ENCODE measurements at places on chromosomes 12 and 14. TPM values are rescaled to one million over a fixed set of nuclear protein-coding genes. Genes with fewer than 3 reads are reported as not detected.

- H3K27ac ChIP-seq: no peak overlapping the region
- H3K4me1 ChIP-seq: no peaks in the 10 kb centered on the region
- H3K4me3 ChIP-seq: no peak overlapping the region
- no peak for DNase-seq
- no peaks in the 10 kb centered on the region for H3K36me3 ChIP-seq
These were observed 2.6 kb downstream of the OR8S1 start for GRCh38 chr12:48527891-48528670.

GRCh38 chr14:101492716-101493115, 68.6 kb upstream of the DIO3 start:
- H3K27me3 ChIP-seq: peaks cover 6% of the 10 kb centered on the region
- no peak for DNase-seq
- no peaks in the 10 kb centered on the region for H3K4me1 ChIP-seq
- no peak overlapping the region for H3K4me3 ChIP-seq
- H3K36me3 ChIP-seq: no peaks in the 10 kb centered on the region

GRCh38 chr14:63951429-63951828, 98.6 kb downstream of the SYNE2 start:
- peaks cover 47% of the 10 kb centered on the region for H3K36me3 ChIP-seq
- no peak for DNase-seq
- H3K4me3 ChIP-seq: no peak overlapping the region
- H3K4me1 ChIP-seq: peaks cover 8% of the 10 kb centered on the region
- H3K27ac ChIP-seq: no peak overlapping the region

DNA sequence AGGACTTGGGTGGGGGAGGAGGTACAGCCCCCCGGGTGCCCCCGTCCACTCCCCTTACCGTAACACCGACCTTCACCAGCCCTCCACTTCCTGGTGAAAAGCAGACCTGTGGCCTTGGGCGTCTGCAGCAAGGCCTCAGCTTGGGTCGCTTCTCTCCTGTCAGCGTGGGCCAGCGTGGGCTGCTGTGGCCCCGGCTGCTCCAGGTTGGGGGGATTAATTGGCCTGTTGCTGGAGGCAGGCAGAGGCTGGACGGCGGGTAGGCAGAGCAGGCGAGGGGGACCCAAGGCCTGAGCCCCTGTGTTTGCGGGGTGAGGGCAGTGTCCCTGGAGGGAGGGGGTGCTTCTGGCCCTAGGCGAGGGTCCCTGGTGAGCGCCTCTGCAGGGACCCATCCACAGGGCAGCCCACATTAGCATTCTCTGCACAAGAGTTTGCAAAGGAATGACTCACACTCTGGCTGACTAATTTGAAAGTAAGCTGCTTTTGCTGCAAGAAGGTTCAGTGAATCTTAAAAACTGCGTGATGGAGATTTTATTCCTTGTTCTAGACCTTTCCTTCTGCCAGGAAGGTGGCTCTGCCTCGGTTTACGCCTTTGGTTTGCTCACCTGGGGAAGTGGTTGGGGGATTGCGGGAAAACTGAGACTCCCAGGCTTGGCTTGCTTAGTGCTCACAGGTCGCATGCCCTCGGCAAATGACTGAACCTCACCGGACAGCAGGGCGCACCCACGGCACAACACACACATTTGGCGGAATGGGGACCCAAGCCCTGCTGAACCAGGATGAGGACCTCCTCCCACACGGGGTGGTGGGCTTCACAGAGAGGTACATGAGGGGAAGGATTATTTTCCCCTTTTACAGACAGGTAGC, 37.9 kb upstream of the DLK1 start:
- no peaks in the 10 kb centered on the region for H3K36me3 ChIP-seq
- no peak for DNase-seq
- no peaks in the 10 kb centered on the region for H3K4me1 ChIP-seq
- no peak overlapping the region for H3K4me3 ChIP-seq
- H3K27ac ChIP-seq: no peak overlapping the region

DNA sequence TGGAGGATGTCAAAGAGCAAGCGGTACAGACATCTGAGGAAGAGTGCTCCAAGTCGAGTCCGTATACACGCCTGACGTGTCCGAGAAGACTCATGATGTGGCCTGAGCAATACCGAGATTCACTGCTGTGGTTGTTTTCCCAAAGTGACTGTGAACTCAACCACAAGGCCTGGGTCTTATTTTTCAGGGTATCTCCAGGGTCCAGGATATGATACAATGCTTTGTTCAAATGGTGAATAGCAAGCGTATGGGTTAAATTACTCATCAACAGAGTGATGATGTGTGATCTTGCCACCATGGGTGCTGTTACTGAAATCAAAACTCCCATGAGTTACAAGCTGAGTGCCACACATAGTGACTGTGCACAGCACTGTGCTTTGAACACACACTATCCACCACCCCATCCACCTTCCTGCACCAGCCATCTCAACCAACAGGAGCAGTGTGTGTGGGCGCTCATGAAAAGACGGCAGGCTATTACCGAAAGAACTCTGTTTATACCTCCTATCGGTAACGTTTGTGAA, 109.6 kb downstream of the BCAT1 start:
- DNase-seq: peak; percentile 77
- peak overlapping the region; percentile 83 for H3K27ac ChIP-seq
- H3K36me3 ChIP-seq: peaks cover 6% of the 10 kb centered on the region
- H3K4me1 ChIP-seq: peaks cover 37% of the 10 kb centered on the region

ITGA7 gene
- total RNA-seq: 2.0 TPM

KLHDC1 gene
- 2.6 TPM for total RNA-seq

TAS2R8 gene
- total RNA-seq: not detected

LGR5 gene
- total RNA-seq: not detected

REM2 gene
- total RNA-seq: 0.98 TPM

LRP1 gene
- total RNA-seq: 0.60 TPM
